ENCODE measurements at places on chromosomes 11 and 22. TPM values are rescaled to one million over a fixed set of nuclear protein-coding genes. Genes with fewer than 3 reads are reported as not detected.

GRCh38 chr11:127640561-127641451 is 640.2 kb upstream of the KIRREL3 start:
- no peaks in the 10 kb centered on the region for H3K36me3 ChIP-seq
- no peaks in the 10 kb centered on the region for H3K27me3 ChIP-seq
- no peak overlapping the region for H3K4me3 ChIP-seq
- H3K4me1 ChIP-seq = peaks cover 9% of the 10 kb centered on the region
- H3K27ac ChIP-seq = no peak overlapping the region

Gene C22orf31
- total RNA-seq = not detected

DNA sequence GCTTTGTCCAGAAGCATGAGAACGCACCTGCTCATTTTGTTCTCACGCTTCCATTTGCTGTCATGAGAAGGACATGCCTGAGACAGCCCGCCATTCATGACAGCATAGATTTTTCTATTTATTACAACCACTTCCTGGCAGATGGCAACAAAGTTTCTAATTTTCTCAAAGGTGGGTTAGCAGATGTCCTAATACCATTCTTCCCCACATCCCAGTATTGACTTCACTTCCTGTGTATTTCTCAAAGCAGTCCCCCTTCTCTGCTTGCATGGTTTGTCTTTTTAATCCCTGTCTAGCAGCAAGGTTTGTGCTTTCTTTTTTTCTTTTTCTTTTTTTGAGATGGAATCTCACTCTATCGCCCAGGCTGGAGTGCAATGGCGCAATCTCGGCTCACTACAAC is 94.3 kb downstream of the ISX start:
- no peak overlapping the region for H3K4me3 ChIP-seq
- H3K4me1 ChIP-seq = peaks cover 1% of the 10 kb centered on the region
- no peak overlapping the region for H3K27ac ChIP-seq
- peaks cover 3% of the 10 kb centered on the region for H3K27me3 ChIP-seq
- no peak for DNase-seq

- H3K27ac ChIP-seq = peak overlapping the region; percentile 94
- H3K4me3 ChIP-seq = peak overlapping the region; percentile 84
- H3K4me1 ChIP-seq = peaks cover 55% of the 10 kb centered on the region
- H3K27me3 ChIP-seq = peaks cover 10% of the 10 kb centered on the region
- DNase-seq = no peak
Measured at GRCh38 chr11:83033371-83033770, 38.3 kb downstream of the RAB30 start.

DNA sequence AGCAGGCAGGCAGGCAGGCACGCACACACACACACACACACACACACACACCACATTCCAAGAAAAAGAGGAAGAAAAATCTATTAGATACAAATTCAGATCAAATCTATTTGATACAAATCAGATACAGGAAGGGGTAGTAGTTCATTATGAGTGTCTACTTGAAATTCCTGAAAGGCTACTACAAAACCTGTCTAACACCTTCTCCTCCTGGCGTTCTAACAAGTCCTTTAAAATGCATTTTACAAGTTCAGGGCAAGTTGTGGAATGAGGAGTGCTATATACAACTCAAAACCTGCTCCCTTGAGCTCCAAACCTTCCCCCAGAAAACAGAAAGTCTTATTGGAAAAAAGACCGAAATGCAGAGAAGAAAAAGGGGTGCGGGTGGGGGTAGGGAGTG is 476 bp downstream of the ARHGAP32 start:
- DNase-seq = no peak
- H3K27ac ChIP-seq = no peak overlapping the region
- H3K36me3 ChIP-seq = no peaks in the 10 kb centered on the region
- peaks cover 4% of the 10 kb centered on the region for H3K4me1 ChIP-seq

DNA sequence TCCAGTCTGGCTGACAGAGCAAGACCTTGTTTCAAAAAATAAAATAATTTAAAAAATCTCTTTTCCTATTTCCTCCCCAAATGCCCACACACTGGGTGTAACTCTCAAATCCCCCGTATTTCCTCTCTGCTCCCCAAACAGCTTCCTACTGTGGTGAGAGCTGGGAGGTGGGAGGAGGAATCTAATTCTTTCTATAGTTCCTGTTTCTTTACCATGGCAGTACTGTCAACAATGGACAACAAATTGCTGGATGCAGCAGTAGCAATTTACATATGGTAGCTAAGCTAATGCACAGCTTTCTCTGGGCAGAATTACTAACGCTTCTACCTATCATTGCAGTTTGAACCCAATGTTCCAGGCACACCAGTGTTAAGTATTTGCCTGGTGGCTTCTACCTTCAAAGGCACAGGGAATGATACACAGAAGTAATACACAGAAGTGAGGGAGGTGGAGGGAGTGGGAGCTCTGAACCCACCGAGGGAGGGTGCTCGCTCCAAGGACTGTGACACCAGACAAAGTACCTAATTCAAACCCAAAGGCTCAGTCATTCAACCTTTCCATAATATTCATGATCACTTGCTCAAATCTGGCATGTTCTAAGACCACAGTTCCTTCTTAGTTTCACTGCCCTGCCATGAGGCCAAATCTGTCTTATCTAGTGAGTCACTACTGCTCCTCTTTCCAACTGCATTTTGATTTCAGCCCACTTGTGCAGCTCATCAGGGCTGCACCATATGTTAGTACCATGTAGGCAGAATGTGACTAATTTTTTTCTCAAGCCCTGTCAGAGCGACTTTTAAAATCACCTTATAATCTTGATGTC is 37.9 kb downstream of the CELF1 start:
- peaks cover 7% of the 10 kb centered on the region for H3K27me3 ChIP-seq
- H3K4me3 ChIP-seq = peak overlapping the region; percentile 35
- peaks cover 45% of the 10 kb centered on the region for H3K4me1 ChIP-seq
- no peak for DNase-seq
- peak overlapping the region; percentile 85 for H3K27ac ChIP-seq

All from glutamatergic neuron (in vitro differentiated cells).